ENCODE measurements at places on chromosomes 6 and 20. TPM values are rescaled to one million over a fixed set of nuclear protein-coding genes. Genes with fewer than 3 reads are reported as not detected.

The C6orf15 gene
- total RNA-seq, result 0.09 TPM

The EPPIN gene
- not detected for total RNA-seq

The PI3 gene
- total RNA-seq, result 2.5 TPM

The TRIM10 gene
- not detected for total RNA-seq

The WFDC5 gene
- total RNA-seq, result not detected

The CALHM5 gene
- total RNA-seq, result 0.03 TPM

The NKAIN2 gene
- not detected for total RNA-seq

The NMBR gene
- not detected for total RNA-seq

The CLVS2 gene
- 0.17 TPM for total RNA-seq

The RUNX2 gene
- total RNA-seq, result 1.3 TPM

The DEFB128 gene
- total RNA-seq, result not detected

The CRISP2 gene
- total RNA-seq, result not detected

The UST gene
- total RNA-seq, result 4.5 TPM

The CD83 gene
- total RNA-seq, result 2.0 TPM

The MPIG6B gene
- total RNA-seq, result not detected

The KHDC1L gene
- total RNA-seq, result not detected

The SLA2 gene
- total RNA-seq, result 0.14 TPM

The ZNF451 gene
- total RNA-seq, result 10.6 TPM

The TP53TG5 gene
- not detected for total RNA-seq

The BPHL gene
- total RNA-seq, result 22.1 TPM

The PTK7 gene
- 5.1 TPM for total RNA-seq

The ULBP3 gene
- total RNA-seq, result 3.3 TPM

The COL9A3 gene
- 0.70 TPM for total RNA-seq

The MUC21 gene
- total RNA-seq, result not detected

The ADGB gene
- total RNA-seq, result not detected

The MLN gene
- not detected for total RNA-seq

The DLK2 gene
- 8.1 TPM for total RNA-seq

The RIPOR3 gene
- total RNA-seq, result not detected

The SLPI gene
- 15.1 TPM for total RNA-seq

The MAS1L gene
- not detected for total RNA-seq

The OPRL1 gene
- 1.0 TPM for total RNA-seq

The MROH8 gene
- total RNA-seq, result 1.3 TPM

The BNIP5 gene
- 0.05 TPM for total RNA-seq

The BTNL2 gene
- not detected for total RNA-seq

The CST5 gene
- total RNA-seq, result not detected

The CRYBG1 gene
- total RNA-seq, result 0.56 TPM

The DHX35 gene
- total RNA-seq, result 7.9 TPM

The MCM3 gene
- total RNA-seq, result 72.2 TPM

The VGLL2 gene
- total RNA-seq, result not detected

The HDGFL1 gene
- total RNA-seq, result not detected

The TMEM244 gene
- total RNA-seq, result not detected

The STMND1 gene
- total RNA-seq, result not detected

The CD93 gene
- total RNA-seq, result not detected

The SYNDIG1 gene
- total RNA-seq, result 1.6 TPM

The DPPA5 gene
- not detected for total RNA-seq

The PGC gene
- total RNA-seq, result 0.08 TPM

The PSORS1C1 gene
- total RNA-seq, result 3.2 TPM

The PPP1R3G gene
- total RNA-seq, result 2.2 TPM

The KIF25 gene
- 0.03 TPM for total RNA-seq

The HLA-DOB gene
- total RNA-seq, result 0.13 TPM
